ENCODE measurements at places on chromosomes 7 and 10.

GRCh38 chr10:132115732-132116131, 50.0 kb downstream of the JAKMIP3 start:
- DNase-seq = no peak

DNA sequence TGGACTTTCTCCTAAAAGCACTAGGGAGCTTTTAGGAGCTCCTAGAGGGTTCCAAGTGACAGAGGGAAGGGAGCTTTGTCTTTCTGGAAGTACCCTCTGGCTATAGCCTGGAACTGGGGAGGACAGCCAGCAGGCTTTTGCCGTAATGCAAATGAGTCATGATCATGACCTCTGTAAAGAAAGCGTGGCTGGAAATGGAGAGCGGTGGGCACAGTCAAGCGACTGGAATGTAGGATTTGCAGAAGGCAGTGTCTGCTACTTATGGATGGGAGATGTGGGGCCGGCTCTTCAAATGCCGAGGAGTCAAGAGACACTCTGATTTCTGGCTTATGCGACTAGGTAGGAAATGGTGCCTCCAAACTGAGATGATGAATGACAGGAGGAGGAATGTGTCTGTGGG, 34.6 kb upstream of the PLPP4 start:
- DNase-seq = no peak

- DNase-seq = no peak
These were observed 3.1 kb downstream of the RASGEF1A start for GRCh38 chr10:43263551-43264343.

GRCh38 chr7:158325530-158326381, 261.9 kb downstream of the PTPRN2 start:
- DNase-seq = no peak

DNA sequence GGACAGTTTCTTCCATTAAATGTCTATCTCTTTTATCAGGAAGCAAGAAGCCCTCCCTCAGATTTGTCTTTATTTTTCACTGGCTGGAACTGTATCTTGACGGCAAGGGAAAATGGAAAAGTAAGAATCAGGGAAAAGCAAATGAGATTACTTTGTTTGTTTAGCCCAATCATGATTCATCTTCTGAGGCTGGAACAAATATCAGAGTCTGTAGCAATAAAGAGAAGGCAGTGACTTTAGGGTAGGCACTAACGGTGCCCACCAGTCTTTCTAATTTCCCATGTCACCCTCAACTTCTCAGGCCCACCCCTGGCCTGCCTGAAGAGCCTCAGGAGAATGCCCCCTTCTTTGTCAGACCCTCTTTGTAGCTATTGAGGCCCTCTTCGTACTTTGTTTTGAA, 36.3 kb upstream of the GOLGA7B start:
- DNase-seq = no peak

DNA sequence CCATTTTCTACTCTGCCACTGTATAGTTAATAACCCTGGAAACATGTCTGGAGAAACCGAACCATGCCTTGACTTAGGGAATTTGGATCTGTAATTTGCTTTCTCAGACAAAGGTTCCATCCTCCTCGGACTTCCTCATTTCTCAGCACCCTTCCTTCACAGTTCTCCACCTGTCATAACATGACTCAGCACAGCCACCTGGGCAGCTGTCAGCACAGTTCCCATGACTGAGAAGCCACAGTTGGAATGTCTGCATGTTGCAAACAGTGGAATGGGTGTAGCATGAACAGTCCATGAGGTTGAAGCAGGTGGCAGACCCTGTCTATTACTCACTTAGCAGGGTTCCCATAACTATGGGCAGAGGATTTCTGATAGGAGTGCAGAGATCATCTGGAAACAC, 634 bp upstream of the OR9A4 start:
- no peak for DNase-seq

GRCh38 chr7:32500922-32501341, 5.6 kb downstream of the AVL9 start:
- DNase-seq = no peak

- DNase-seq = no peak
These were observed 149.2 kb upstream of the LYZL2 start for GRCh38 chr10:30778769-30779168.

GRCh38 chr7:4450483-4450882, 231.6 kb upstream of the FOXK1 start:
- DNase-seq = no peak

DNA sequence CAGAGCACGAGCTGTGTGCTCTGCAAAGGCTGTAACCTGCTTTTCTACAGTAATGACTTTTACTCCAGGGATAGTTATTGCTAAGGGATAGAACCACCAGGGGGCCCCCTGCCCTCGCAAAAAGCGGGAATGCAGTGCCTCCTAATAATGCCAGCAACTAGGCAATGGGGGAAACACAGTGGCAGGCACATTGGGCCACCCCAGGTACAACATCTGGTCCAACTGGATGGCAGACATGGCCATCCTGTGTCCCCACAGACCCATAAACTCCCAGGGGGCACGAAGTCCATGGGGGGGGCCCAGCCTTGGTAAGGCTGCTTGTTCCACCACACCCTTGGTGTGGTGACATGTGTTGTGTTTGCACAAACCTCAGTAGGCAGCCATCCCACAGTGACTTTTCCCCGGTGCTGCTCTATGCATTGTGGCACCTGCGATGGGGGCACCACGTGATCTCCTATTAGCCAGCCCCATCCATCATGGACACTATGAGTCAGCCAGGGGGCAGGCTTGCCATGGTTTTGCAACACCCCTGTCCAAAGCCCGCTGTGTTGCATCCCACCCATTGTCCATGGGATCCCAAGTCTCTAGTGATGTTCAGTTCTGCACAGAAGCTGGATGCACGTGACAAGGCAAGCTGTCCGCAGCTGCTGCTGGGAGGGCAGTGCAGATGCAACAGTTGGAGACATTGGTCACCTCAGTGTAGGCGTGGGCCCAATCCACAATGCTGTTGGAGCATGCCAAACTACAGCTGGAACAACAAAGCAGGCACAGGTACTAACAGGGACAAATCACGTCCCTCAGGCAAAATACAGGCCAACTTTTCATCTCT, 84.0 kb downstream of the ANLN start:
- no peak for DNase-seq

GRCh38 chr7:157016352-157017041, 6.0 kb upstream of the MNX1 start:
- no peak for DNase-seq

DNA sequence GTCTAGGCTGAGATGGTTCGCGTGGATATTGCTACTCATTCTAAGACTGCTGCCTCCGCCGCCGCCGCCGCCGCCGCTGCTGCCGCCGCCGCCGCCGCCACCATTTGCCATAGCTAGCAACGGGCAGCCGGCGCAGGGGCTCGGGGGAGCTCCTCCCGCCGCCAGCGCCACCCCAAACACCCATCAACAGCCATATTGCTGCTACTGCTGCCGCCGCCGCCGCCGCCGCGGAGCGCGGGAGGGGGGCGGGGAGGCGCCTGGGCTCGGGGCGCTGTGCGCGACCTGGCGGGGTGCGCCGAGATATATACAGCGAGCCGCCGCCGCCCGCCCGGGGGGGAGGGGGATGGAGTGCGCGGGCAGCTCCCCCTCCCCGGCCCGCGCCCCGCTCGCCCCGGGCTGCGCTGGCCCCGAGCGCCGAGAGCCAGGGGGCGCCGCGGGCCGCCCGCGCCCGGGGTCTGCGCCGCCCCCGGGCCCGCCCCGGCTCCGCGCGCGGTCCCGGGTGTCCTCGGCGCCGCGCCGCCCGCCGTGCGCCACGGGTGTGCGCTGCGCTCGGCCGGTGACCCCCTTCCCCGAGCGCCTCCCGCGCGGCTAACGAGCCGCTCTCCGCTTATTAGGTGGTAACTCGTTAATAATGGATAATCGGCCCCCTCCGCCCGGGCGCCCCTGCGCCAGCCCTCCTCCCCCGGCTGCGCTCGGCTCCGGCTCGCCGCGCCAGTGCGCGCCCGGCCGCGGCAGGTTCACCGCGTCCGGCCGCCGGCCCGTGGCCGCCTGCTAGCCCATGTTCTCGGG, at the start of gene KCNMA1:
TSS of gene KCNMA1 (minus strand) at position 277 of the 789 bp plus-strand sequence.
- no peak for DNase-seq

DNA sequence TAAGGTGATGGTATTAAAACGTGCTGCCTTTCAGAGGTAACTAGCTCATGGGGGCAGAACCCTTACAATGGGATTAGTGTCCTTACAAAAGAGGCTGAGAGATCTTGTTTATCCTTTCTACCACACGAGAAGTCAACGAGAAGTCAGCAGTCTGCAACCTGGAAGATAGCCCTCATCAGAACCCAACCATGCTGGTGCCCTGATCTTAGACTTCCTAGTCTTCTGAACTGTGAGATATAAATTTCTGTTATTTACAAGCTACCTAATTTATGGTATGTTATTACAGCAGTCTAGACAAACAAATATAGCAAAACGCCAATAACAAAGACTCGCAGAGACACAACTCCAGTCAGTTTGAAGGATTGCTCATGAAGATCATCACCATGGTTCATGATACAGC, 157.5 kb upstream of the TMEM106B start:
- DNase-seq = no peak

- no peak for DNase-seq
These were observed 32.6 kb downstream of the AP5Z1 start for GRCh38 chr7:4808026-4808425.

- no peak for DNase-seq
These were observed 81.9 kb downstream of the BUB3 start for GRCh38 chr10:123236126-123236525.

GRCh38 chr7:77745746-77746145, 49.5 kb downstream of the RSBN1L start:
- no peak for DNase-seq

DNA sequence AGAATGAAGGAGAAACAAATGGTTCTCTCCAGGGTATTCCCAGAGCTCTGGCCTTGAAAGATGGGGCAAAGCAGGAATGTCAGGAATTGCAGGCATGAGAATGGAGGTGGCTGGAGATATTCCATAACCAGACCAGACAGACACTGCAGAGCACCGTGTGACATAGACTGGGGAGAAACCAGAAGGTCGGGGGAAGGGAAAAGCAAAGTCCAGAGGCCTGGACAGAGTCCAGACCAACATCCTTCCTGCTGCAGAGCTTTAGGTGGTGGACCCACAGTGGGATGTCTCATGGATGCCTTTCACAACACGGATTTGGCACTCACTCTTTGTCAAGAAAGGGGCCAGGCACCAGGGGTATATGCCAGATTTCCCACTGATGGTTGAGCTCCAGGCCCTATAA, 177.2 kb upstream of the INHBA start:
- DNase-seq = no peak
